Right ventricle myocardium superior (tissue), 1 donor: ENCODE measurements at places on chromosomes 5 and 9. TPM values are rescaled to one million over a fixed set of nuclear protein-coding genes. Genes with fewer than 3 reads are reported as not detected.
A peak's percentile ranks its signal among the peaks of the same experiment; 100 is the strongest.

GRCh38 chr9:91298311-91298710, 63.4 kb downstream of the AUH start:
- no peak for DNase-seq

GRCh38 chr9:4073371-4073770, 226.5 kb downstream of the GLIS3 start:
- no peak for DNase-seq

DNA sequence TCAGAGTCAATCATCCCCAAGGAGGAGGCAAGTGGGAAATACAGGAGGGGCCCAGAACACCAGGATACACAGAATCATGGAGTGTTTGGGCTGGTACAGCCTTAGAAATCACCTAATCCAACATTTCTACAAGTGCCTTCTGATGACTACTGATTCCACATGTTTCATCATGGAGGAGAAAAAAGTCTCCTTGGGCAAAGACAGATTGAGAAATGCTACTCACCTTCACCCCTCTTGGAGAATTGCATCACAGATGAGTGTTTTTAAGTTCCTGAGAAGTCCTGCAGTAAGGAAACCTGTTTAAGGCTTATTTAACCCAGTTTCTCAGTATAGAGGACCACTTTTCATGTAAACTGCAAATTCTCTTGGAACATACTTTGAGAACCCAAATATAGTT, 2.2 kb upstream of the SLIT3 start:
- no peak for DNase-seq

DNA sequence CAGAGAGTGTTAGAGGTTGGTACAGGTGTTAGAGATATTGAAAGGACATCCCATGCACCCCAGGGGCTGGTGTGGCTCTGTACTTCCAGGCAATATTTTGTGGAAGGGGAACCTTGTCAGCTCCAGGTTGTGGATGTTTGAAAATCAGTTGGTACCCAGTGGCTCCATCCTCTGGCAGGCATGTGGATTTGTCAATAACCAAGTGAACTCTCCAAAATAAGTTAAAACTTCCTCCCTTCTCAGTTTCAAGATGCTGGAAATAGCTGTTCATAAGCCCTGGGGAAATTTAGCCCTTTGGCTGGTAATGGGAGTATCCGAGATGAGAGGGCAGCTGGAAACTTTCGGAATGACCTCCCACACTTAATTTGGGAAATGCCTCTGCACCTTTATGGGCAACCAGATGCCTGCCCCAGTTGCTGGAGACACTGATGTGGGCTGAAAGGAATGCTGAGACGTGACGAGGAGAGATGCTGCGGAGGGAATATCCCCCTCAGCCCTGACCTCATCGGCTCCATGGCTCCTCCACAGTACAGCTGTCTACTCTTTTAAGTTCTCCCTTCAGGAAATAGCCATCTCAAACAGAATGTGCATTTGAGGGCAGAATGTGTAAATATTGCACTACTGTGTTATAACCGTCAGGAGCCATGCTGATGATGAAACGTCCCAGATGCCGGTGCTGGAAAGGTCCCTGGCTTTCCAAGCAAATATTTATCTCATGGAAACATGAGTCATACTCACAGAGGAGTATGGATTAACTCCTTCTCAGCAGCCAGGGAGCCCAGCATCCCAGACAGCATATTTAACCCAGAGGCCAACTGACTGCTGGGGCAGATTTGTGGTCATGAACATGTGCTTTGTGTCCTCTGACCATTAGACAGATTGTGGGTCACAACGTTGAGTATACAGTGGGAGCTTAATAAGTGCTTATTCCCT, 29.5 kb downstream of the TGFBI start:
- DNase-seq = peak; percentile 69

GRCh38 chr5:155727512-155728145, 599.3 kb upstream of the SGCD start:
- DNase-seq = no peak

DNA sequence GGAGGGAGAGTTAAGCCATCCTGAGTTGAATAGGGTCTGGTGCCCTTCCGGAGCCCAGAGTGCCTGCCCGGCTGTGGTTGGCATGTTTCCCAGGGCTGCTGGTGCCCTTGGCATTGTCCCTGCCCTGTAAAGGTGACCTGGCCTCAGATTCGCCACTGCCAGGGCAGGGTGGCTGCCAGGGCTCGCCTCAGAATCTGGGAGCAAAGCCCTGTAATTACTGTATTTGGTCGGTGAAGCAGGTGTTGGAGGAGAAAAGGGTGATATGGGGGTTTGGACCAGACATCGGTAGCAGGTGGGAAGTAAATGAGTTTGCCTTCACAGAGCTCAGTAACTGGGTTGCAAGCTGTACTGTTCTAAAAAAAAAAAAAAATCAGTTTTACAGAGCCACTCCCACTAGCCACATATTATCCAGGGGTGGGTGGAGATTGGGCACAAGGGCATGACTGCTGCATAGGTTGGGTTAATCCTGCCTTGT, 47.6 kb downstream of the RGS3 start:
- DNase-seq = peak; percentile 81

GRCh38 chr9:108396193-108396592, 459.6 kb downstream of the ACTL7B start:
- no peak for DNase-seq

- DNase-seq = no peak
Observed at GRCh38 chr9:91758491-91758981, 191.5 kb downstream of the ROR2 start.

DNA sequence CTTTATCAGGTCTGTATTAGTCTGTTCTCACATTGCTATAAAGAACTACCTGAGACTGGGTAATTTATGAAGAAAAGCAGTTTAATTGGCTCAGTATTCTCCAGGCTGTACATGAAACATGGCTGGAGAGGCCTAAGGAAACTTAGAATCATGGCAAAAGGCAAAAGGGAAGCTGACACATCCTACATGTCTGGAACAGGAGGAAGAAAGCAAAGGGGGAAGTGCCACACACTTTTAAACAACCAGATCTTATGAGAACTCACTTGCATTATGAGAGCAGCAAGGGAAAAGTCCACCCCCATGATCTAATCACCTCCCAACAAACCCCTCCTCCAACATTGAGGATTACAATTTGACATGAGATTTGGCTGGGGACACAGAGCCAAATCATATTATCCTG, 132.1 kb downstream of the PCSK1 start:
- no peak for DNase-seq

GRCh38 chr5:114201332-114201731, 160.5 kb upstream of the KCNN2 start:
- DNase-seq = no peak

GRCh38 chr5:90551376-90551775, 7.2 kb upstream of the ADGRV1 start:
- no peak for DNase-seq

GRCh38 chr5:77627869-77628674, 10.4 kb downstream of the OTP start:
- no peak for DNase-seq

DNA sequence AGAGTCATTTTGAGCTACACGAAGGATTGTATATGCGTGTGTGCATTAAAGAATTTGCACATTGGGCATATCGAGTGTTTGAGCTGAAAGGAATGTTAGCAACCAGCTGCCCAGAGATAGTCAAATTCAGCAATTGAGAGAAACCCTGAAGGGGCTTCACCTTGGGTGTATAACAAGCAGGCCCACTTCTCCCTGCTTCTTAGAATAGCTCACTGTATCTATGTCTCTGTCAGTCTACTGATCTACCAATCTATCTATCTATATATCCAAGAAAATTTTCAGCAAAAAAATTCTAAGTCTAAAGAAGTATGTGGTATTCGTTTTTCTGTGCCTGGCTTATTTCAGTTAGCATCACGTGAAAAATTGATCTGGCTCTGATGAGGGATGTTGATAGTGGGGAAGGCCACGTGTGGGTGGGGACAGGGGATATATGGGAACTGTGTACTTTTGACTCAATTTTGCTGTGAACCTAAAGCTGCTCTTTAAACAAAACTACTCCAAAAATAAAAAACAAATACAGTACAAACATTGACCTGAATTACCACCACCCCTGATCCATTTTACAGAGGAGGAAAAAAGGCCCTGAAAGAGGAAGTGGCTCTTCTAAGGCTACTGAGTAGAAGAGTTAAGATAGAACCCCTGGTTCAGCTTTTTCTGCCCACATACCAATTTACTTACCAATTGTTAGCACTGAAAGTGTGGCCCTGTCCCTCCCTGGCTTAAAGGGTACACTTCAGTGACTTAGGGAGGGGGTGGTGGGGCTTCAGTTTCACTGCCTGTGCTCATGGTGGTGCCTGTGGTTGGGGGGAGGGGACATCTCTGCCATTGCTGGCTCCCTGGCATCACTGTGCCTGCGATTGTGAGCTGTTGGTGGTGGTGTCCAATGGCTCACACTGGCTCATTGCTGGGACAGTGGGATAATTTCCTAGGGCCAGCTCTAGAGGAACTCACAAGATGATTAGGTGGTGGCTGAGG, 141.8 kb downstream of the DOCK2 start:
- no peak for DNase-seq

- DNase-seq = peak; percentile 69
Observed at GRCh38 chr9:129145841-129146292, 32.2 kb downstream of the IER5L start.

GRCh38 chr9:72622186-72622585, 100.8 kb downstream of the TMC1 start:
- no peak for DNase-seq

GRCh38 chr5:38538161-38538560, 18.3 kb downstream of the LIFR start:
- no peak for DNase-seq

The ANGPTL2 gene
- total RNA-seq = 32.6 TPM

The DOK3 gene
- 4.2 TPM for total RNA-seq

The SLC4A9 gene
- total RNA-seq = not detected

The TLN1 gene
- 252 TPM for total RNA-seq

The CDH6 gene
- total RNA-seq = 3.1 TPM

The NR2F1 gene
- 0.70 TPM for total RNA-seq

The C5orf58 gene
- total RNA-seq = 0.65 TPM

The GABRG2 gene
- total RNA-seq = not detected

The GRIN1 gene
- total RNA-seq = not detected

The NUTM2F gene
- total RNA-seq = not detected

The IRX1 gene
- 0.65 TPM for total RNA-seq

The FGF1 gene
- total RNA-seq = 42.7 TPM
